Common myeloid progenitor, CD34-positive (primary cell): ENCODE measurements at places on chromosomes 13 and 19.

GRCh38 chr13:28490061-28490460 lies 4.9 kb downstream of the FLT1 start:
- no peak for DNase-seq
- H3K4me1 ChIP-seq: peaks cover 52% of the 10 kb centered on the region
- H3K27me3 ChIP-seq: no peaks in the 10 kb centered on the region
- H3K36me3 ChIP-seq: no peaks in the 10 kb centered on the region
- no peak overlapping the region for H3K27ac ChIP-seq

GRCh38 chr19:42198676-42199439 lies 18.6 kb downstream of the DEDD2 start:
- H3K27me3 ChIP-seq: no peaks in the 10 kb centered on the region
- H3K4me3 ChIP-seq: peak overlapping the region; percentile 50
- DNase-seq: peak; percentile 87
- H3K27ac ChIP-seq: peak overlapping the region; percentile 55
- no peaks in the 10 kb centered on the region for H3K36me3 ChIP-seq
- peaks cover 78% of the 10 kb centered on the region for H3K4me1 ChIP-seq

GRCh38 chr13:43265028-43265427 lies 241.6 kb downstream of the DNAJC15 start:
- H3K36me3 ChIP-seq: no peaks in the 10 kb centered on the region
- H3K4me1 ChIP-seq: no peaks in the 10 kb centered on the region
- DNase-seq: no peak
- no peak overlapping the region for H3K27ac ChIP-seq
- H3K4me3 ChIP-seq: no peak overlapping the region

- no peak overlapping the region for H3K4me3 ChIP-seq
- no peaks in the 10 kb centered on the region for H3K36me3 ChIP-seq
- no peaks in the 10 kb centered on the region for H3K27me3 ChIP-seq
- H3K27ac ChIP-seq: no peak overlapping the region
- DNase-seq: peak; percentile 3
Observed at GRCh38 chr13:75416327-75417011, 65.5 kb downstream of the TBC1D4 start.

- H3K4me3 ChIP-seq: no peak overlapping the region
- DNase-seq: no peak
- H3K4me1 ChIP-seq: peaks cover 8% of the 10 kb centered on the region
- H3K36me3 ChIP-seq: no peaks in the 10 kb centered on the region
- H3K27ac ChIP-seq: no peak overlapping the region
Observed at GRCh38 chr19:29881386-29881785, 60.7 kb upstream of the URI1 start.

DNA sequence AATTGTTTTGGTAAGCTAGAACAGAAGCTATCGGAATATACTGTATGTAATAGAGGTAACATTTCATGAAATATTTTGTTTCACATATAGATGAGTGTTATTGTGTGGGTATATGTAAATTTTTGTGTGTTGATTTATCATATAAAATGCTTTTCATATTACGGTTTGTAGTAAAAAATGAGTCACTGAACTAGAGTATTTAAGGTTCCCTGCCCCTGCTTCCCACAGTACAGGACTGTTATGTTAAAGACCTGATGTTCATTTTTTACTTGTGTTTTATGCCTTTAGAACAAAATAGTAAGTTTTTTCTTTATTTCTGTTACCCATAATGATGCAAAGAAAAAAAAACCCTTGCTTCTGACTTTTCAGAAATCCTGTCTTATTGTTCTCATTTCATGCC lies 243.4 kb downstream of the ENOX1 start:
- H3K27me3 ChIP-seq: no peaks in the 10 kb centered on the region
- H3K36me3 ChIP-seq: no peaks in the 10 kb centered on the region
- H3K4me1 ChIP-seq: no peaks in the 10 kb centered on the region
- no peak overlapping the region for H3K27ac ChIP-seq
- no peak overlapping the region for H3K4me3 ChIP-seq

DNA sequence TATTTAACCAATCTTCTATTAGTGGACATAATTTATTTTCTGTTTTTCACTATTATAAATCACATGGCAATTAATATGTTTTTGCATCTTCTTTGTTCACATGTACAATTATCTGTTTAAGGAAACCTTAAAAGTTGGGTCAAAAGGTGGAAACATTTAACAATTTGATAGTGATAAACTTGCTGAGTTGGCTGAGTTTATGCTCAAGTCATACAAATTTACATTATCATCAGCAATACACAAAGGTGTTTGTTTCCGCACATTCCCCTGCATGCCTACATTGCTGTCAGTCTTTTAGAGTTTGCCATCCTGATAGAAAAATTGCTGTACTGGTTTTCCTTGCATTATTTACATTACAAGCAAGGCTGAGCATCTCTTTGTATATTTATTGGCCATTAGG lies 139.5 kb downstream of the KCNRG start:
- H3K36me3 ChIP-seq: no peaks in the 10 kb centered on the region
- H3K27ac ChIP-seq: no peak overlapping the region
- no peak overlapping the region for H3K4me3 ChIP-seq
- no peak for DNase-seq
- H3K27me3 ChIP-seq: no peaks in the 10 kb centered on the region
- no peaks in the 10 kb centered on the region for H3K4me1 ChIP-seq

GRCh38 chr19:50739132-50739913 lies 16.2 kb downstream of the CLEC11A start:
- no peak overlapping the region for H3K27ac ChIP-seq
- no peaks in the 10 kb centered on the region for H3K4me1 ChIP-seq
- no peak overlapping the region for H3K4me3 ChIP-seq
- DNase-seq: no peak
- H3K36me3 ChIP-seq: no peaks in the 10 kb centered on the region

- H3K4me3 ChIP-seq: peak overlapping the region; percentile 99
- peak overlapping the region; percentile 50 for H3K27ac ChIP-seq
- no peak for DNase-seq
- no peaks in the 10 kb centered on the region for H3K27me3 ChIP-seq
- H3K4me1 ChIP-seq: peaks cover 5% of the 10 kb centered on the region
Observed at GRCh38 chr13:21458451-21458812, 671 bp downstream of the ZDHHC20 start.

- peaks cover 18% of the 10 kb centered on the region for H3K4me1 ChIP-seq
- DNase-seq: no peak
- no peak overlapping the region for H3K4me3 ChIP-seq
- H3K27me3 ChIP-seq: no peaks in the 10 kb centered on the region
- H3K27ac ChIP-seq: no peak overlapping the region
Observed at GRCh38 chr19:11763611-11764010, 3.2 kb upstream of the ZNF441 start.

- H3K4me1 ChIP-seq: no peaks in the 10 kb centered on the region
- no peaks in the 10 kb centered on the region for H3K36me3 ChIP-seq
- H3K27ac ChIP-seq: no peak within 1 kb of the TSS
- DNase-seq: no peak
Observed at GRCh38 chr13:94479616-94480015, at the start of gene DCT. Gene DCT, minus strand, starts transcription at chr13:94479682. Its CDS starts 427 bp downstream, at chr13:94479255.

GRCh38 chr13:95289020-95289444 lies 12.2 kb downstream of the ABCC4 start:
- H3K27me3 ChIP-seq: no peaks in the 10 kb centered on the region
- peak; percentile 35 for DNase-seq
- no peak overlapping the region for H3K27ac ChIP-seq
- H3K4me3 ChIP-seq: no peak overlapping the region
- H3K36me3 ChIP-seq: no peaks in the 10 kb centered on the region

GRCh38 chr13:19940106-19940505 lies 18.4 kb upstream of the ZMYM2 start:
- H3K4me3 ChIP-seq: no peak overlapping the region
- no peaks in the 10 kb centered on the region for H3K36me3 ChIP-seq
- no peak overlapping the region for H3K27ac ChIP-seq
- H3K4me1 ChIP-seq: no peaks in the 10 kb centered on the region
- DNase-seq: no peak

GRCh38 chr13:113050734-113051431 lies 54.7 kb upstream of the F7 start:
- no peaks in the 10 kb centered on the region for H3K4me1 ChIP-seq
- no peak for DNase-seq
- H3K27ac ChIP-seq: no peak overlapping the region
- H3K27me3 ChIP-seq: no peaks in the 10 kb centered on the region
- H3K4me3 ChIP-seq: no peak overlapping the region

DNA sequence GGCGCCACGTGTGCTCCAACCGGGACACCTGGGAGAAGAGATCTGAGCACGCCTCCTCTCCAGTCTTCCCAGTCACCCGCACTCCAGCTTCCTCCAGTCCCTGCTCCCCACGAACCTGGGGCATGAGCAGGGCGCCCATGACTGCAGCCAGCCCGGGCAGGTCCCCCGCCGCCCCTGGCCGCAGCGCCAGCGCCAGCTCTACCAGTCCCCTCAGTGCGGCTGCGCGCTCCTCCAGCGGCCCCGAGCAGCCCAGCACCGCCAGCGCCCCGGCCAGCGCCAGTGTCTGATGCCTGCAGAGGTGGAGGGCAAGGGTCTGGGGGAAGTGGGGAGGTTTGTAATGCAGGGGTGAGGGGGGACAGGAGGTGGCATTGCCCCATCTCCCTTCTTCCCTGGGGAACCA lies 13.1 kb downstream of the SH2D3A start:
- H3K36me3 ChIP-seq: peaks cover 4% of the 10 kb centered on the region
- H3K4me1 ChIP-seq: peaks cover 13% of the 10 kb centered on the region
- H3K4me3 ChIP-seq: no peak overlapping the region
- no peak overlapping the region for H3K27ac ChIP-seq
- no peak for DNase-seq

- no peak overlapping the region for H3K27ac ChIP-seq
- no peak overlapping the region for H3K4me3 ChIP-seq
- DNase-seq: no peak
- no peaks in the 10 kb centered on the region for H3K27me3 ChIP-seq
Observed at GRCh38 chr13:39397896-39398265, 205.1 kb downstream of the LHFPL6 start.

- no peaks in the 10 kb centered on the region for H3K27me3 ChIP-seq
- H3K36me3 ChIP-seq: no peaks in the 10 kb centered on the region
- H3K4me1 ChIP-seq: no peaks in the 10 kb centered on the region
- DNase-seq: no peak
Observed at GRCh38 chr13:44627441-44627840, 51.3 kb upstream of the TSC22D1 start.

DNA sequence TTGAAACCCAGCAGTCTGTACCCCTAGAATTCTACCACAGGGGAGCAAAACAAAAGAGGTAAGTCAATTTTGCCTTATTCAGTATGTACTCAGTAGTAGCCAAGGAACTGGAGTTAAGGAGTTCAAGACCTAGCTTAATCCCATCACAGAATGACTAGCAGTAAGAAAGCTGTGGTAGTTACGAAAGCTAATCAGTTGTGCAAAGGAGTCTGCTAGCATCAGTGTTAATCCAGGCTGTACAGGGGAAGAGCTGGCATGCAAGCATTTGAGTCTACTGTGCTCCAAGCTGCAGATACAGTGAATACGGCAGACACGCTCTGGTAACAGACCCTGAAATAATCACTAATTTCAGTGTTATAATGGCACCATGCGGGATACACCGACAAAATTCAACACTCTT lies 4.7 kb downstream of the DNMT1 start:
- no peak for DNase-seq
- no peak overlapping the region for H3K27ac ChIP-seq
- H3K4me3 ChIP-seq: no peak overlapping the region
- peaks cover 3% of the 10 kb centered on the region for H3K36me3 ChIP-seq

DNA sequence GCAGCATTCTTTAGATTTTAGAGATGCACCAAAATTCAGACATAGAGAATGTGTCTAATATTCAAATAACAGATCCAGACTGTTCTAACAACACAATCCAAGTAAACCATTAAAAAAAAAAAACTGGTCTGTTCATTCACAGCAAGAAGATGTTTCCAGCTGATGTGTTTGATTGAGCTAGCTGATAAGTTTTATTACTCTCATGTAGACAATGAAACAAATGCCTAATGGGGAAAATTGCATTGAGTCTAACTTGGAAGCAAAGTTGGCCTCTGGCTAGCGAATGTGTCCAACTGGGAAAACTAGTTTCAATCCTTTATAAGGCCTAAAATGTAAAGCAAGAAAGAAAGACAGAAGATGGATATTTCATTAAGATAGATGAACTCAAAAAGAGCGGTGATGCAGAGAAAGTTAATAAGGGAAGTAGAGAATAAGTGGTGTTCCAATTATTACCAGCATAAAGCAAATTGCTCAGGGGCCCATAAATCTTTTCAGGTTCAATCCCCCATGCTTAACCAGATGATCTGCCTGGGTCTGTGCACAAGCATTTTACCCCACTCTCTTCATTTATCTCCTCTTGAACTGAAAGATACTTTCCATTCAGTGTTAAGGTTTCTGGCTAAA lies 54.2 kb downstream of the PCDH9 start:
- no peak overlapping the region for H3K27ac ChIP-seq
- no peaks in the 10 kb centered on the region for H3K36me3 ChIP-seq
- no peak for DNase-seq
- H3K27me3 ChIP-seq: no peaks in the 10 kb centered on the region
- H3K4me3 ChIP-seq: no peak overlapping the region
- no peaks in the 10 kb centered on the region for H3K4me1 ChIP-seq

DNA sequence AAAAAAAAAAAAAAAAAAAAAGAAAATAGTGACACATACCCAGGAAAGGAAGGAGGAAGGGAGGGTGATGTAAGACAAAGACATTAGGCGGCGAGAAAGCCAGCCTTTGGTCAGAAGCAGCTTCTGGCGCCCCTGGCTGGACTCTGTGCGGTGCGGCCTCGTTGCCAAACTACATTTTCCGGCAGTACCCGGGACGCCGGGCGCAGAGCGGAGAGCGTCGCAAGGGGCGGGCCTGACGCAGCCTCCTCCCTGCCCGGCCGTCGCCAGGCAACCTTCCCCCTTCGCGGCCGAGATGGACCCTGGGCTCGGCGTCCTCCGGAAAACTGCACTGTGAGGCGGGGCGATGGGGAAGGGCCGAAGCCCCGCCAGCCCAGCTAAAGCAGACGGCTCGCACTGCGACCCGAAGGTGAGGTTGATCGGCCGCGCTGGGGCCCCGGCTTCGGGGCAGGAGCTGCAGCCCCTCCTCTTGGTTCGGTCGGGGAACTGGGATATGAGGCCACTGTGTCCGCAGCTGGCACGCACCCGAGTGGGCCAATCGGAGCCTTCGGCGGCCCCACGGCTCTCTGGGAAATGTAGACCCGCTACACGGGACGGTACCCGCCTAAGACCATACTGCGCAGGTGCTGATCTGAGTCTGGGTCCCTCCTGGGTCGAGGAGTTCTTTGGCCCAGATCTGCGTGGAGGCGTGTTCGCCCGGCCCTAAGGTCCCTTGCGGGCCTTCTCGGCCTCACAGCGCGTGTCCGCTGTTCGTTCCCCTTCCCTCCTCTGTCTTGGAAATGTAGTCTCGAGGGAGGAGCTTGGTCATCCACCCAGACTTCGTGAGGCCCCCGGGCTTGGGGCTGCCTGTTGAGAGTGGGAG lies 2.3 kb upstream of the MZF1 start:
- peaks cover 11% of the 10 kb centered on the region for H3K36me3 ChIP-seq
- peaks cover 29% of the 10 kb centered on the region for H3K4me1 ChIP-seq
- no peaks in the 10 kb centered on the region for H3K27me3 ChIP-seq

GRCh38 chr13:44058067-44058466 lies 178.4 kb downstream of the LACC1 start:
- H3K4me3 ChIP-seq: no peak overlapping the region
- no peaks in the 10 kb centered on the region for H3K36me3 ChIP-seq
- H3K27me3 ChIP-seq: no peaks in the 10 kb centered on the region
- H3K4me1 ChIP-seq: no peaks in the 10 kb centered on the region

DNA sequence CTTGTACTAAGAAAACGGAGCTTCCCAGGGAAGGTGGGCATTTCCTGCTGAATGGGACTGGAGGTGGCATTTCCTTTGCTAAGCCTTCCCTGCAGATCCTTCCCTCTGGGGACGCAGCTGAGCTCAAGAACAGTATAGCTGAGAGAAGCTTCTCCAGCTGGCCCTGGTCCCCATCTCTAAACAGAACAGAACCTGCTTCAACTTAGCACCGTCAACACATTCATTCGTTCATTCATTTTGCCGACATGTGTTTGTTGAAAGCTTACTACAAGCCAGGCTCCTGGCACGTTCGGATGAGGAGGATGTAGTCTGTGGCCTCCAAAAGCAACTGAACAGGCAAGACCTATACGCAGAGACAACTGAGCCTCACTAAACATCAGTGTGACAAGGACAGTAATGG lies 36.6 kb upstream of the PEPD start:
- no peak overlapping the region for H3K27ac ChIP-seq
- peaks cover 4% of the 10 kb centered on the region for H3K27me3 ChIP-seq
- H3K4me3 ChIP-seq: no peak overlapping the region
